ENCODE measurements at places on chromosomes 5 and 9. TPM values are rescaled to one million over a fixed set of nuclear protein-coding genes. Genes with fewer than 3 reads are reported as not detected.

HMCN2 gene
- 5.2 TPM for polyA plus RNA-seq

FBP2 gene
- 32.1 TPM for polyA plus RNA-seq

ADAMTS12 gene
- polyA plus RNA-seq, result 31.7 TPM

GRCh38 chr5:71783891-71784290, 64.8 kb downstream of the CARTPT start:
- no peak for DNase-seq

- no peak for DNase-seq
Measured at GRCh38 chr9:126452106-126452505, 125.5 kb downstream of the MVB12B start.

DNA sequence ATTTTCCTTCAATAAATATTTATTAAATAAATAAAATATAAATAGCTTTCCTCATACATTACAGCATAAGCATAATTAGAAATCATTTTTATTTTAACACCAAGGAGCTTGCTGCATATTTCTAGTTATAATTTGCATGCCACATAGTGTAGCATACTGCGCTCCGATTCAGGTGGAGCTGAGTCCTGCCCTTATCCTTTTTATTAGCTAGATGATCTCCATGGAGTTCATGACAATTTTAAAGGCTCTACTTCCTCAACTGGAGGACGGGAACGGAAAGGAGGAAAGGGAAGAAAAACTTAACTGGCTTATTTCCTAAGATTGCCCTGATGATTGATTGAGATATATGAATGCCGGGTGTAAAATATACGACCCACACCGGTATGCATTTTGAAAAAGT, 385.2 kb downstream of the PLK2 start:
- DNase-seq, result no peak
